Stimulated activated CD8-positive, alpha-beta memory T cell treated with anti-CD3 and anti-CD28 coated beads, Interleukin-15, amount 100 ng/mL, for 4 hours (primary cell): ENCODE measurements at places on chromosomes 13 and 19.

GRCh38 chr13:109779876-109780510 is 6.4 kb downstream of the IRS2 start:
- no peak for DNase-seq

DNA sequence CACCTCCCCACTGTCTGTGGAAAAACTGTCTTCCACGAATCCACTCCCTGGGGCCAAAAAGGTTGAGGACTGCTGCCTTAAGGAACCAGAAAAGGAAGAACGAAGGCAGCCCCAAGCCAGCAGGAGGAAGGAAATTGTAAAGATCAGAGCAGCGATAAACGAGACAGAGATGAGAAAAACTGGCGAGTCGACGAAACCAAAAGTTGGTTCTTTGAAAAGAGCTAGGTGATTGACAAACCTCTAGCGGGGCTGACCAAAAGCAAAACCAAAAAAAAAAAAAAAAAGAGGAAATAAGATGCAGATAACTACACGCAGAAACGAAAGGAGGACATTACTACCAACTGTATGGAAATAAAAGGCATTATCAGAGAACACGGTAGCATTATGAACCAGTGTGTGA is 76.9 kb downstream of the GADD45B start:
- DNase-seq: no peak

DNA sequence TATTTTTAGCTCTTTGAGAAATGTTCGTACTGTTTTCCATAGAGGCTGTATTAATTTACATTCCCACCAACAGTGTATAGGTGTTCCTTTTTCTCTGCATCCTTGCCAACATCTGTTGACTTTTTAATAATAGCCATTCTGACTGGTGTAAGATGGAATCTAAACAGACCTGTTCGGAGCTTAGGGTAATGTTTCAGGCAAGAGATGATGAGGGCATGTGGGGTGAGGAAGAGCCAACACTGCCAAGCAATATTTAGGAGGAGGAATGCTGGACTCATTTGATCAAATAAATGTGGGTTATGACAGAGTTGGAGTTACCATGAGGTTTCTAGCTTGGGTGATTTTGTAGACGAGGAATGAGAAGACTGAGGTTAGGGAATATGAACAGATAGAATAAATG is 382.9 kb downstream of the KLF12 start:
- no peak for DNase-seq

- DNase-seq: no peak
These were observed 3.3 kb downstream of the ISYNA1 start for GRCh38 chr19:18434411-18435175.

DNA sequence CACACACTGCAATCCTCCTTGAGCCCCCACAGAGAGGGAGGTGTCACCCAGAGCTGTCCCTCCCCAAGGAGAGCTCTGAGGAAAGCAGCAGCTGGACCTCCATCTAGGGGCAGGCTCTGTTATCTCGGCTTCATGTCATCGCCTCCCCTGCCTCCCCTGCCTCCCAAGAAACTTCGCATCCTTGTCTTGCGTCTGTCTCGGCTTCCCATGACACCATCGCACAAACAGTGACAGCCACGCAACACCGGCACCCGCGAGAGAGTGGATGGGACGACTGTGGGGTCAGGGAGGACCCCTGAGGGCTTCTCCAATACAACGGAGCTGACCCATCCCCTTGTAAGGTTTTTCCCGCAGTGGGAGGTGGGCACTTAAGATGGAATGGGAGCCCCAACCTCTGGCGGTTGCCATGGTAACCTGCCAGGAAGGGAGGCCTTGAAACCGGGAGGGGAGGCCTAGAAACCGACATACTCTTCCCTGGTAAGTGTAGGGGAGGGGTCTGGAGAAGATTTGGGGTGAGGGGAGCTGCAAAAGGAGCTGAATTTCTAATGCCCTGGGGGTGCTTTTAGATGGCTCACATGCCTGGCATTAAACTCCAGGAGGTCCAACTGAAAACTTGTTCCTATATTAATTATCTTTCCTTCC is 16.3 kb downstream of the TLE2 start:
- no peak for DNase-seq

DNA sequence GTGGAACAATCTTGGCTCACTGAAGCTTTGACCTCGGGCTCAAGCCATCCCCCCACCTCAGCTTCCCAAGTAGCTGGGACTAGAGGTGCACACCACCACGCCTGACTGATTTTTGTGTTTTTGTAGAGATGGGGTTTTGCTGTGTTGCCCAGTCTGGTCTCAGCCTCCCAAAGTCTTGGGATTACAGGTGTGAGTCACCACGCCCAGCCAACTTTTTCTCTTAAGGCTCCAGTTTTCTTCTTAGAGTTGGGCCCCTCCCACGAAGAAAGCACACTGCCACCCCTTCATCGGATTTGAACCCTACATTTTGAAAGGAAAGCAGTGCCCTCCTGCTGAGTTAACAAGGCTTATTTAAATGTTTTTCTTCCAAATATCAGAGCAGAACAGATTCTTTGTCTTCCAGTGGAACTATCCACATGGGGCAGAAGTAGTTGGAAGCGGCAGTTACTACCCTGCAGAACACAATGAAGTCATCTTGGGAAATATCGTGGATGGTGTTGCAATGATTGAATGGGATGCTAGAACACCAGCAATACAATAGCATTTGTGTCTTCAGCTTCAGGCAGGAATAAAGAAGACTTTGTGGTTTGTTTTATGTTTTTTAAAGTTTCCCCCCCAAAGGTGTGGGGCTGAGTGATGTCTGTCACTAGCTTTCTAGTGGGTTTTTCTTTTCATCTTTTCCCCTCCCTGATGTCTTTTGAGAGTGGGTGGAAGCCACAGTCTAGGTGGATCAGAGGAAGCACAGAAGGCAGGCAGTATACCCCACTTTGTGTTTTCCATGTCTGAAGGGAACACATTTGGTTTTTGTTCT is 8.9 kb downstream of the ACTN4 start:
- DNase-seq: no peak

GRCh38 chr13:69601661-69602060 is 506.0 kb upstream of the ATXN8OS start:
- DNase-seq: no peak

DNA sequence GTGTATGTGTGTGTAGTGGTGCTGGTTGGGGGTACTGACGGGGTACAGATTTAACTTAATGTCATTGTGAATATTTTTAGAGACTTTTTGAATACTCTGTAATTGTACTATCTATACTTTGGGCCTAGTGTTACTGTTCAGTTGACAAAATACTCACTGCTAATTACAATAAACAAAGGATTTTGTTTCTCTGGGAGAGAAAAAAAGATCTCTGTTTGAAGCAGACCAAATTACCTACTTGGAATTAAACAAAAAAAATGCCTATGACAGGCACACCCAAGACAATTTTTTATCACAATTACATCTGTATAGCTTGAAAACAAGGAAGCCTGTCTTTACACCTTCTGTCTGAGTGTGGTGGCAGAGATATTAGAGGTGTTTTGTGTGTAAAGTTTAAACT is 45.1 kb downstream of the OLFM4 start:
- DNase-seq: no peak

DNA sequence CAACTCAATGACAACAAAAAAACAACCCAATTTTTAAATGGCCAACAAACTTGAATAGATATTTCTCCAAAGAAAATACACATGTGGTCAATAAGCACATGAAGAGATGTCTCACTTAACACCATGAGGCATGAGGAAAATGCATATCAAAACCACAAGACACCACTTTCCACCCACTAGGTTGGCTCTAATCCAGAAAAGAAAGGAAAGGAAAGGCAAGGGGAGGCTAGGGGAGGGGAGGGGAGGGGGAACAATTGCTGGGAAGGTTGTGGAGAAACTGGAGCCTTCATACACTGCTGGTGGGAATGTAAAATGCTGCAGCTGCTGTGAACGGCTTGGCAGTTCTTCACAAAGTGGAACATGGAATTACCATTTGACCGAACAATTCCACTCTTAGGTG is 854.3 kb downstream of the UQCRFS1 start:
- no peak for DNase-seq

- DNase-seq: no peak
These were observed 333.2 kb downstream of the MYO16 start for GRCh38 chr13:108962654-108963053.

DNA sequence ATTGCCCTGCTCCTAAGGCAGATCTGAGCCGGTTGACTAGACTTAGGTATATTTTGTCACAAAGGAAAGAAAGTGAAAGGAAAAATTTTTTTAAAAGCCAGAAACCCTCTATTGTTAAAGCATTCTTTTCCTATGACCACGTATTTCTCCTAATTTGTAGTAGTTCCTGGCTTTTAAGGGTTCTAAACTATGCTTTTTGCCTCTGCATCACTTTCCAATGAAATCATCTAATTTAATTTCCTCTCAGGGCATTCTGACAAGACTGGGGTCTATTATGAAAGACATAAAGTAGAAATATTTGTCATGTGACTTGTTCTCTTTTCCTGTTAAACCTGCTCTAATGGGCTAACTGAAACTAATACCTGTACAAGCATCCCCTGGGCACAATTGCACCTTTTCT is 233.0 kb upstream of the PRR20A start:
- DNase-seq: no peak

- no peak for DNase-seq
These were observed 1910.7 kb upstream of the PRR20A start for GRCh38 chr13:55229906-55230569.

- DNase-seq: no peak
These were observed 33.9 kb upstream of the SEMA6B start for GRCh38 chr19:4593409-4593851.

DNA sequence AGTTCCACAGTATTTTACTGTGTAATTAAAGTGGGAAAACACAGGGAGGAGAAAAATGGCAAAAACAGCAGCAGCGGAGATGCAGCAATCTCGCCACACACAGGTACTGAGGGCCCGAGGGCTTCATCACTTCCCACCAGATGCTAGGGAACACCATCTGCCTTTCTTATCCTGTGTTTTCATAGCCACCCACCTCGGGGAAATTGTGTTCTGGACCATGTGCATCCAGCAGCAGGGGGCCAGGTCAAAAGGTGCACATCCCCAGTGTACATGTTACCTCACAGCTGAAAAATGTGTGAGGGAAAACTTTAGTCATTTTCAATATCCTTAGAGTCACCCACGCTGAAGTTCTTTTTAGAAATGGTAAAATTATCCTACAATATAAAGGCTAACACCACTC is 30.2 kb downstream of the PDCD5 start:
- no peak for DNase-seq

- DNase-seq: no peak
These were observed 33.2 kb downstream of the ZNF787 start for GRCh38 chr19:56087647-56088496.

DNA sequence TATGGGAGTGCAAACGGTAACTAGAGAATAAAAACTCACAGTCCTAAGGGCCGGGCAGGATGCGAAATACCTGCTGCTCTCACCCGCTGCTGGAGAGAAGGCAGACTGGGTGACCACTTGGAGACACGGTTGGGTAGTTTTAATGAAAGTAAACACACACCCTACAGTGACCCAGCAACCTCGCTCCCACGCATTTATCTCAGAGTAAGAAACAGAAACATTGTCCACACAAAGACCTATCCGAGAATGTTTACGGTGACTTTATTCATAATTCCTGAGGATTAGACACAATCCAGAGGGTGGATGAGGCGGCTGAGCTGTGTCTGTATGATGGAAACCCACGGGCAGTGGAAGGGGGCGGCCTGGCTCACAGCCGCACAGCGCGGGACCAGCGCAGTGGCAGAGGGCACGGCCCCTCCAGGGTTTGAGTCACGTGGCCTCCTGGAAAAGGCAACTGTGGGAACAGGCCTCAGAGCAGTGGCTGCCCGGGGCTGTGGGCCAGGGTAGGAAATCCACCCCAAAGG is 73.5 kb upstream of the C13orf46 start:
- DNase-seq: no peak

DNA sequence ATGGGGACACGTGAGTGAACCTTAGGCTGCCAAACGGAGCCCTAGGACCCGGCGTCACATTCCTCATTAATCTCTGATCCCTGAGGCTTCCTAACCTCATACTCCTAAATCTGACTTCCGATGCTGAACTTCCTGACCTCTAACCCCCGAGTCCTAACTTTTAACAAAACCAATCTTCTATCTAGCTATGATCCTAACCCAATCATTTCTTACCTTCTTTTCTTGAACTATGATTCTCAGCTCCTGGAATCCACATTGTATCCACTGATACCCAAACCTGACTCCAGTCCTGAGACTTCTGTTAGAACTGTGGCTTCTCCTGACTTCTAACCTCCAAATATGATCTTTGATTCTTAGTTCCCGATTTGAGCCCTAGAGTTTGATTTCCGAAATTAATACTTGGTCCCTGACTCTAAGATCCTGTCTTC is 447 bp downstream of the NFKBIB start:
- no peak for DNase-seq

DNA sequence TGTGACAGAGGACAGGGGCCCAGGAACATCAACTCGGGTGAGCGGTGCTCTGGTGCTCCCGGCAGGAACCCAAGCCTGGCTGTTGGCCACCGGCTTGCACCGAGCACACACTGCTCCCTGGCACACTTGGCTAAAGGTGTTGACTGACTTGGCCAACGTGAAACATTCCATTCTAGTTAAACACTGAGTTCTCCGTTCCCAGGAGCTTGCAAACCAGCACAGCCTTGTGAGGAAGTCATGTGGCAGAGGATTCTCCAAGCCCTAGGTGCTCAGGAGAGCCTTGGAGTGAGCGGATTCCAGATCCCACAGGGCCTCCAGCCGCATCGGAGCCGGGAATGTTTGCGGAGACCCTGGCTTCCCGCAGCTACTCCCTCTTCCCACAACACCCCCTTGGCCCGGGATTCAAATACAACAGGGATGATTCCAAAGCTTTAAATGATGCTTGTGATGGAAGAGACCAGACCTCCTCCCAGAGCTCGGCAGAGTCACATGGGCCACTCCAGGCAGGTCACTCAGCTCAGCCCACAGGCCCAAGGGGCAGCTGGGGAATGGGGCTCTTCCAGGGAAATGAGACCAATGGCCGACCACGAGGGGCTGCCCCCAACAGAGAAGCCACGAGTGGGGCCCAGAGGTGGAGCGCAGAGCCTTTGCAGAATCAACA is 2.9 kb downstream of the C13orf46 start:
- DNase-seq: no peak

DNA sequence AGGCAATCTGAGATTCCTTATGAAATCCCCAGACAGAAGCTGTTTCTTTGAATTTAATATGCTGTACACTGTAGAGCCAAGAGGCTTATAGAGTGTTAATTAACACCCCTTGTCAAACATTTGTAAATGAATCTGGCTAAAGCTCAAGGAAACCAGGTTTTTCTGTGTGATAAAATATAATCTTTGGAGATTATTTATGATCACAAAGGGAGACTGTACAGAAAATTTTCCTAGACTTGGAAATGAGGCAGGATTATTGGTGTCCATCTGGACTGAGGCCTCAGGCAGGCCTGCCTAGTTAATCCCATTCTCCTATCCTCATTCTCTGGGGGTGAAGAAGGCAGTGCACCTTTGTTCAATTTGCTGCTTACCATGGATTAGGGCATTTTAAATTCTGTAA is 17.8 kb downstream of the KL start:
- no peak for DNase-seq
